ENCODE measurements at places on chromosomes 7 and 10. TPM values are rescaled to one million over a fixed set of nuclear protein-coding genes. Genes with fewer than 3 reads are reported as not detected.

Gene CYP2C9
- 1.8 TPM for polyA plus RNA-seq

Gene KAZALD1
- polyA plus RNA-seq, result 11.0 TPM

Gene PAPOLB
- polyA plus RNA-seq, result 0.07 TPM

Gene GSAP
- 10.3 TPM for polyA plus RNA-seq

Gene LRRC17
- 86.7 TPM for polyA plus RNA-seq

Gene CALCR
- 1.1 TPM for polyA plus RNA-seq

Gene CRTAC1
- polyA plus RNA-seq, result 22.0 TPM

- no peak for DNase-seq
These were observed 23.6 kb downstream of the MCM10 start for GRCh38 chr10:13184730-13185514.

- no peak for DNase-seq
These were observed 181.6 kb downstream of the SND1 start for GRCh38 chr7:127833641-127834040.

GRCh38 chr10:89589101-89589720, 53.8 kb upstream of the SLC16A12 start:
- no peak for DNase-seq

- no peak for DNase-seq
These were observed 137.9 kb upstream of the LYZL1 start for GRCh38 chr10:29151005-29151404.

GRCh38 chr7:104096683-104097082, 107.2 kb upstream of the RELN start:
- DNase-seq, result no peak

- no peak for DNase-seq
These were observed 156.7 kb upstream of the TCF7L2 start for GRCh38 chr10:112793202-112793921.

DNA sequence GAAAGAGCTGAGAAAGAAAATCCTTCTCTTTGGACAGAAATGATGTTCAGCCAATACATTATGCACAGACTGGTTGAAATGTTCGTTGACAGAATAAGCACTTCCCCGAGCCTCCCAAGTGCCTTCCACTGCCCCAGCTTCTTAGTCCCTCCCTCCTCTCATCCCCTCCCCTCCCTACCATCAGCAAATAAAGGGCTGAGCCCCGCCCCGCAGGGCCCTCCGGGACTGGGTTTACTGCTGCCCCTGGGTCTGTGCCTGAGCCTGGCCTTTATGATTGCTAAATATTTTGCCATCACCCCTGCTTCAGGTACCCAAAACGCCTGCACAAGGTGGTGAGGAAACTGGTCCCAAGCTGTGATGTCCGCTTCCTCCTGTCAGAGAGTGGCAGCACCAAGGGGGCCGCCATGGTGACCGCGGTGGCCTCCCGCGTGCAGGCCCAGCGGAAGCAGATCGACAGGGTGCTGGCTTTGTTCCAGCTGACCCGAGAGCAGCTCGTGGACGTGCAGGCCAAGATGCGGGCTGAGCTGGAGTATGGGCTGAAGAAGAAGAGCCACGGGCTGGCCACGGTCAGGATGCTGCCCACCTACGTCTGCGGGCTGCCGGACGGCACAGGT, 28.1 kb downstream of the HKDC1 start:
- DNase-seq, result no peak

GRCh38 chr10:86579883-86580520, 58.4 kb upstream of the WAPL start:
- DNase-seq, result no peak

- DNase-seq, result no peak
These were observed 402.6 kb downstream of the NEBL start for GRCh38 chr10:20494474-20494873.

DNA sequence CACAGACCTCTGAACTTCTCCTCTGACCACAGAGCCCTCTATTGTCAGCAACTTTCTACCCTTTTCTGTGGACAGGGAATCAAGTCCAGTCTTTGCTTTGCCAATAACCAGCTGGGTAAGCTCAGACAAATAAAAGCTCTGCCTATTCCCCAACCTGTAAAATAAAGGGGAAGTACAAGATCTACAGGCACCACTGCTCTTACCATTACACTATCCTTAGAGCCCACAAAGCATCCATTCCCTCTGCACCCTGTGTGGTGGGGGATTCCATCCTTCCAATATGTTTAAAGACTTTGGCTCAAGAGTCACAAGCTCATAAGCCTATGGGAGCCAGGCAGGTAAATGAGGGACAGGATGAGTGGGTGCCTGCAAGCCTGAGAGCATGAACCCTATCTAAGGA, 88.2 kb downstream of the PARD3 start:
- DNase-seq, result no peak

DNA sequence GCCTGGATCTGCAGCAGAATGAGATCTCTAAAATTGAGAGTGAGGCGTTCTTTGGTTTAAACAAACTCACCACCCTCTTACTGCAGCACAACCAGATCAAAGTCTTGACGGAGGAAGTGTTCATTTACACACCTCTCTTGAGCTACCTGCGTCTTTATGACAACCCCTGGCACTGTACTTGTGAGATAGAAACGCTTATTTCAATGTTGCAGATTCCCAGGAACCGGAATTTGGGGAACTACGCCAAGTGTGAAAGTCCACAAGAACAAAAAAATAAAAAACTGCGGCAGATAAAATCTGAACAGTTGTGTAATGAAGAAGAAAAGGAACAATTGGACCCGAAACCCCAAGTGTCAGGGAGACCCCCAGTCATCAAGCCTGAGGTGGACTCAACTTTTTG, 21.4 kb downstream of the LRRC17 start:
- DNase-seq, result no peak

- DNase-seq, result no peak
These were observed 17.9 kb downstream of the RSBN1L start for GRCh38 chr7:77714195-77714594.

DNA sequence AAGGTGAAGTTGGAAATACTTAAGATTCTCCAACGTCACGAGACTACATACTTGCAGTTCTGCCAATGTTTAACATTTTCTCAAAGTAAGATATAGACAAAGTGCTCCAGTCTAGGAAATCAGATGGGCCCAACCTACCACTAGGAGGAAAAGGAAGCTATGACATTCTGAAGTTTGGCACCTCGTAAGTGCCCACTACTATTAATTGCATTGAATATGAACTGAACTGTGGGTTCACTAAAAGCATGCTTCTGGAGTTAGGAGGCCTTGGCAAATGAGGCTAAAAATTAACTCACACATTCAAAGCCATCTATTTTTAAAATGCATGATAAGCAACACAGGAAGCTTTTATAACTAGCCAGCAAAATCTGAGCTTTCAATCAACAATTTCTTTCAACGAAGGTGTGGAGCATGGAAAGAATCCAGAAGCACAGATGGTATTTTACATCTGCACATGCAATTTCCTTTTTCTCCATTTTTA, 149.7 kb downstream of the LRRTM3 start:
- DNase-seq, result no peak

- no peak for DNase-seq
These were observed 1.6 kb upstream of the ARHGAP12 start for GRCh38 chr10:31930023-31930751.

DNA sequence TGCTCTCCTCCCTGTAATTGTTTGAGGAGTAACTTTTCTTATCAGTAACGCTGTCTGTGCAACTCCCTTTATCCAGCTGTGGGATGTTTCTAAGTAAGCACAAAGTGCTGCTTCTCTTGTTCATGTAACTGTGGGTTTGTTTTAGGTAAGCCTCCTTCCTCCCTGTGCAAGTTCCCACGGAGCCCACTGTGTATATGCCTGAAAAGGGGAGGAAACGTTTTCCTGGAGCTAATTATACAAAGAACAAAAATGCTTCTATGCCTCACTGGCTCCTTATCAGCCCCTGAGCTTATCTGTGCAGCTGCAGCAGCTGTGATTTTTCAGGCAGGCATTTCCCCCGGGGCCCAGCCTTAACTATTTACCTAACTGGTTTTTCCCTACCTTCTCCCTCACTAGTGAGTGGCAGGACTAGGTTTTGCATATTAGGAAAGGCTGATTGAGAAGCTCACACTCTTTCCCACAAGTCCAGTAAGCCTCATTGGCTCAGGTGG, 593.4 kb upstream of the GHITM start:
- no peak for DNase-seq

DNA sequence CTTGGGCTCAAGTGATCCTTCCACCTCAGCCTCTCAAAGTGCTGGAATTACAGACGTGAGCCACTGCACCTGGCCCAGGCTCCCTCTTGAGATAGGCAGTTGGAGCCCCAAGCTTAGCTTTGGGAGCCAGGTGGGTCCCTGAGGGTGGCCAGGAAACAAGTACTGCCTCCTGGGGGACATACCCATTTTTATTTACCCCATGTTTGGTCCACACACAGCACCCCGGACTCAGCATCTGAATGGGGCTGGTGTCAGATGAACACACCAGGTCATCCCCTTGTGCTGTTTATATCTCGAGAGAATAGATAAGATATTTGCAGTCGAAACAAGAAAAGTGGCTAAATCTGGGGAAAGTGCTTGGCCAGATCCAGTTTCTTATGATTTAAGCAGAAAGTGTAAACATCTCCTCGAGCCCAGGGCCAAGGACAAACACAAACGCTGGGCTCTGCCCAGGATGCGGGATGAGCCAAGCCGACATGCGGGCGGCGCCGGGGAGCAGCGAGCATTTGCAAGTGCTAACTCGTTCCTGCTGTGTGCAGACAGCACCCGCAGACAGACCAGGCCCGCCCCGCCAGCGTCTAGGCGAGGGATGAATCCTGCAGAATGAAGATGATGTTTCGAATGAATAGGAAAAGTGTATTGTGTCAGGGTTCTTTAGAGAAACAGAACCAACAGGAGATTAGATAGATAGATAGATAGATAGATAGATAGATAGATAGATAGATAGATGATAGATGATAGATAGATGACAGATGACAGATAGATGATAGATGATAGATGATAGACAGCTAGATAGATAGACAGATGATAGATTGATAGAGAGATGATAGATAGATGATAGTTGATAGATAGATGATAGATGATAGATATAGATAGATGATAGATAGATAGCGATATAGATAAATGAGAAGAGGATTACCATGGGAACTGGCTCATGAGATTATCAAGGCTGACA, 44.4 kb upstream of the OCM2 start:
- no peak for DNase-seq

- no peak for DNase-seq
These were observed 285 bp downstream of the CSTF2T start for GRCh38 chr10:51699145-51699474.

DNA sequence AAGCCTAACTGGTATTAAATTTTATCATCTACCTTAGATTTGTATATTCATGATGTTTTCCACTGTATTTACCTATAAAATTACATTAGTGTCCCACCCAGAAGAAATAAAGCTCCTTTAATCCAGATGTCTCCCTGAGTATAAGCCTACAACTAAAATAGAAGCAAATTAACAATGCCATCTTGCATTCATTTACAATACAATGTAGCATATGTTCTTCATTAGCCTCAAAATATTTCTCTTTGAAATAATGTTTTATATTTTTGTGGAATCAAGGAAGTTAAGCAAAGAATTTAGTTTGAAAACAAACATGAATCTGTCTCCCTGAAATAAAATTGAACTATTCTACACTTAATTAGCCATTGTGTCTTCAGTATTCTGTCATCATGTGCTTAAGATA, 112.3 kb downstream of the CACNA2D1 start:
- no peak for DNase-seq

- no peak for DNase-seq
These were observed 13.0 kb downstream of the MRPS24 start for GRCh38 chr7:43856316-43856715.

DNA sequence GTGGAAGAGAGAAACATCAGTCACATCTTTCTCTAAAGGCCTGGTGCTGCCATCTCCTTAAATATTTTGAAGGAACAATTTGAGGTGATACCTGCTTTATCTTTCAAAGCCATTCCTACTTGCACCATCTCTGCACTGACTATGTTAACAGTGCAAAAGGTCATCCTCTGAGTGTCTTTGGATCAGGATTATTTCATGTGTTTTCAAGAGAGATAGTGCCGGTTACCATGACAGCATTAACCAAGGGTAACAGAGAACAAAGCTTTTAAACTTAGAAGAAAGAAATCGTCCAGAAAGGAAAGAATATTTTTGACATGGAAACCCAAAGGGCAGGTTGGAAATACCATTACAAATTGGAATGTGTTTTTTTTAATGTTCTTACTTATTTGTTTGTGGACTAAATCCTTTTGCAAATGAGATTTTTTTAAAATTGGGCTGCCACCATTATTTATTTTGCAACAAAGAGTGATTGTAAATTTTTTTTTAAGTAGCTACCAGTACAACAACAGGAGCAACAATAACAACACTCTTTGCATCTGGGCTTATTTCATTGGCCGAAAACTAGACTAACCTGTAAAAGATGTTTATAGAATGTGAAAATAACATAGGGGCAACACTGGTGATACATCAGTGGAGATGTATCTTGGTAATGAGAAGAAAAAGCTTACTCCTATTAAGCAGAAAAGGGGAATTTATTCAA, 234.2 kb downstream of the CREB5 start:
- no peak for DNase-seq

- DNase-seq, result no peak
These were observed 183.0 kb downstream of the ARID5B start for GRCh38 chr10:62084451-62084850.

- no peak for DNase-seq
These were observed 604.8 kb upstream of the IGFBP3 start for GRCh38 chr7:46525876-46526275.

DNA sequence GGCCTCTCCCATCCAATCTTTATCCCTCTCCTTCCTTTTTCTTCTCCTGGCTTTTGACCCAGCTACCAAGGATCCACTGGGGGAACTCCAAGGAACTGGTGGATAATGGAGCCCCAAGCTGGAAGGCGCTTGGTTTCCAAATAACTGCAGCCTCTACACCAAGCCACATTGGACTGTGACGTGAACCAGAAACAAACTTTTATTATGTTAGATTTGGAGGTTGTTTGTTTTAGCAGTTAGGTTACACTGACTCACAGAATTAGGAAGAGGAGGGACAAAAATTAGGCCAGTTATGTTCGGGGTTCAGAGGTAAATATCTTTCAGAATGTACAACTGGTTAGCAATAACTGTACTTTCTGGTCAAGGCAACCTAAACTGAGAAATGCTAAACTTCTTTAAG, 21.3 kb upstream of the ANK3 start:
- DNase-seq, result no peak

Measured in right renal cortex interstitium (tissue), 3 donors.